ENCODE measurements at places on chromosomes 12 and 14.

DNA sequence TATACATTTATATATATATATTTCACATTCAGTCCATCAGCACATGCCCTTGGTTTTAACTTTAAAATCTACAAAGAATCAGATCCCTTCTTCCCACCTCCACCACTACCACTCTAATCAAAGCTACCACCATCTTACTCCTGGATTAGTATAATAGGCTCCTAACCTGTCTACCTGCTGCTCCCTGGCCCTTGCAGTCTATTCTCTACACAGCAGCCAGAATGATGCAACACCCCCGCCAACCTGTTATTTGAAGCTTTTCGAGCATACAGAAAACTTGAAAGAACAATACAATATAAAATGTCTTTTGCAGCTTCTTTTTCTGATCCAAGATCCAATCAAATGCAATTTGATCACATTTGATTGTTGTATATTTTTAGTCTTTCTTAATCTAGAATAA, 165.9 kb upstream of the HMGA2 start:
- no peak for DNase-seq

DNA sequence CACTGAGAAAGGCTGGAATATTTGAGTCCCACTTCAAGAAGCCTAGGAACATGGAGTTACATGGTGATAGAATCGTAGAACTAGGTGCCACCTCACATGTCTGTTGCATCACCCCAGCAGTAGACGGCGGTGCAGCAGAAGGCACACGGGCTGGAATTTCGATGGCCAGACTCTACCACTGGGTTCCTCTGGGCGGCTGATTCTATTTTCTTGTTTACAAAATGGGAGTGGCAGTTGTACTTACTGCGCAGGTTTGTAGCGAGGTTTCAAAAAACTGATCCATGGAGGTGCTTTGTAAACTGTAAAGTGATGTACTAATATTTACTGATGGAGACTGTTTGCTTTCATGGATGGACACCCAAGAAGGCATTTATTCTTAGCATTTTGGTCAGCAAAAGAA, 45.7 kb downstream of the WDR20 start:
- no peak for DNase-seq

DNA sequence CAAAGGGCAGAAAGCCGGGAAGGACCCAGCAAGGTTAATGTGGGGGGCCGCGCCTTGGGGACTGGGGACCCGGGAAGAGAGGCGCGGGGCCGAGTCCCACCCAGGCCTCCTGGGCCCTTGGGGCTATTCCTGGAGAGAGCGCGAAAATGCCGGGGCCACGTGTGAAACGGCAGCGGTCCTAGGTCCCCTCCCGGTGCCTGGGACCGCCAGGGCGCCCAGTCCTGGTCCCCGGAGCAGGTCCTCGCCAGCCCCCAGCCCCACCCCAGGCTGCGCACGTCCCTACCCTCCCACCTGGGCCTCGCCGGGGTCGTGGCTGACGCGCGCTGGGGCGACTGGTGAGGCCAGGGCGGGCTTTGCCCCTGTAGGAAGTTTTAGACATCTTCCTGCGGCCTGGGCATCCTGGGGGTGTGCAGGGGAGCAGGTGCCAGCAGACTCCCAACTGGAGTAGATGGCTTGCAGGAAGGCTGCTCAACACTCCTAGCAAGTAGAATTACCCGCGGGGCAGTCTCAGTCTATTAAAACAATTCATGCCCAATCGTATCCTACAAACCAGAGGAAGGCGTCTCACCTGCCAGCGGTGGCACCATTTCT, 708 bp downstream of the FAR2 start:
- no peak for DNase-seq

- no peak for DNase-seq
These were observed 61.9 kb downstream of the KICS2 start for GRCh38 chr12:64160021-64160710.

- DNase-seq: no peak
These were observed 5.0 kb upstream of the RFLNA start for GRCh38 chr12:124289634-124290600.

GRCh38 chr14:28242895-28243294, 523.7 kb upstream of the FOXG1 start:
- no peak for DNase-seq

DNA sequence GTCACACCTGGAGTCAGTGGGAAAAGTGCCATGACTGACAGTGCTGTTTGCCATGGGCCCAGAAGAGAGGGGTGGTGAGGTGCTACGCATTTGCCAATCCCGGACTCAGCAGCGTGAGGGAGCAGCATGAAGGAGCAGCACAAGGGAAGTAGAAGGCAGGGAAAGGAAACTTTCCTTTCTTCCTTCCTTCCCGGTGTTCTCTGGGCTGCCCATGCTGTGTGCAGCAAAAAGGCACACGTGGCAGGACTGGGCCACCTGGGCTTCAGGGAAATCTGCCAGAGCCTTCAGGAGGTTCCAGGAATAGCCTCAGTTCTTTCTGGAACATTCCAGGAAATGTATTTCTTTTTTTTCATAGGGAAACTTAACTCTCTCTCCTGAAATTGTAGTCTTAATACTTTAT, 23.0 kb downstream of the TRIM9 start:
- DNase-seq: no peak

DNA sequence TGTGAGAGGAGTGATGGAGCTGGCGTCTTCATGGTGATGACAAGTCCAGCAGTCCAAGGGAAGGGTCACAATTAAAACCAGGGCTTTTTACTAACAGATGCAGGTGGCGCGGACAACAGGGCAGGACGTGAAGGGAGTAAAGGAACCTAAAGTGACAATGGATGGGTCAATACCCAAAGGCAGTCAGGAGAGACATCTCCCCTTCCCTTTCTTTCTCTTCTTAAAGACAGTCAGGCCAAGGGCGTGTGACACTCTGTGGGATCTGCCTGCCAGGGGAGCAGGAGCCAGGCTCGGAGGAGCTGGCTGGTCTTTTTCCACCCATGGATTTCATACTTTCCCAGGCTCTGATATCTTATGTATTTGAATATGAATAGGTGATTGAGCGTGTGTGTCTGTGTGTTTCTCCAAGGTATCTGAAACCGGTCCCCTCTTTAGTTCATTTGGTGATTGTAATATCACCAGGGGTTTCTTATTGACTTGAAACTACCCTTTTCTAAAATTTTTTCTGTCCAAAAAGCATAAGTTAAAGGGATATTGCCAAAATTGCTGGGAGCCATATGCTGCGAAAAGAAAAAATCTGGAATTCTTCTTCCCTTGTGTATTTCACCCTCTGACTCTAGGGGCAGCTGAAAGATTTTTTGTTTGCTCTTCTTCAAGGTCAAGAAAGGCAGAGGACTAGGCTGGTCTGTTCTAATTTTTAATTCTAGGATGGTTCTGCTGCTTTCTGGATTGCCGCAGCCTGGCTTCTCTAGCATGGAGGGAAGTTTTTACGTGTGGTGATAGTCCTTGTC, 61.8 kb downstream of the FBXL14 start:
- DNase-seq: no peak

DNA sequence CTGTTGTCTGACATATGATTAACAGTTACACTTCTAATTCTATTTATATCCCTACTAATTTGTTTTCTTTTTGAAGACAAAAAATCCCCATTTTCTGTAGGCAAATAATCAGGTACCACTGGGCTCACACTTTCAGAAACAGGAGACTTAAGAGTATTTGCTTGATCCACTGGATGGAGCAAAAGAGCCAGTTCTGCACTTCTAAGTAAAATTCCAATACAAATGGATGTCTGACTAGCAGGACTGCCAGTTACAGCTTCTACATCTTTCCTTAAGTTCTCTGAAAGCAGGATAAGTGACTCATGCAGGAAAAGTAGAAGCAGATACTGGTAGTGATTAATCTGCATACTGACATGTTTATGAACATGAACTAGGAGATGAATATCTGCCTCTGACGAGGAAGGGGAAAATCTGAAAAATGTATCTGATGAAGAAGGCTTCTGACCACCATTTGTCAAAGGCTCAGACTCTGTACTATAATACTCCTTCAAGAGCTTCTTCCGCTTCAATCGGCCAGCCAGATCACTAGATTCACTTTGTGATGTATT, 73.8 kb upstream of the ANKS1B start:
- DNase-seq: no peak

DNA sequence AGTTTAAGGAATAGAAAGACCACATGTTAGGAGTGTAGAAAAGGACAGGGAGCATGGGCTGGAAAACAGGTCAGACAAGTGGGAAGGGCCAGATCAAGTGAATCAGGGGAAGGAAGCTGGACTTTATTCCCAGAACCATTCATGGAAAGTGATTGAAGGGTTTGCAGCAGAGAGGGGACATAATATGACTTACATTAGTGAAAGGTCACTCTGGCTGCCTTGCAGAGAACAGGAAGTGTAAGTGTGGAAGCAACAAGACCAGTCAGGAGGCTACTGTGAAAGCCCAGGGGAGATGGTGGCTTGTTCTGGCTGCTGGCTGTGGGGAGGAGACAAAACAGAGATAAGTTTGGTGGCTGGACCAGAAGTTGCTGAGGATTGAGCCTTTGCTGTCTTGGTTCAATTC, 69.1 kb downstream of the VCPKMT start:
- DNase-seq: no peak

GRCh38 chr14:39055786-39056474, 47.1 kb downstream of the SEC23A start:
- no peak for DNase-seq

GRCh38 chr14:67071506-67071905, 117.7 kb upstream of the GARIN2 start:
- DNase-seq: no peak

DNA sequence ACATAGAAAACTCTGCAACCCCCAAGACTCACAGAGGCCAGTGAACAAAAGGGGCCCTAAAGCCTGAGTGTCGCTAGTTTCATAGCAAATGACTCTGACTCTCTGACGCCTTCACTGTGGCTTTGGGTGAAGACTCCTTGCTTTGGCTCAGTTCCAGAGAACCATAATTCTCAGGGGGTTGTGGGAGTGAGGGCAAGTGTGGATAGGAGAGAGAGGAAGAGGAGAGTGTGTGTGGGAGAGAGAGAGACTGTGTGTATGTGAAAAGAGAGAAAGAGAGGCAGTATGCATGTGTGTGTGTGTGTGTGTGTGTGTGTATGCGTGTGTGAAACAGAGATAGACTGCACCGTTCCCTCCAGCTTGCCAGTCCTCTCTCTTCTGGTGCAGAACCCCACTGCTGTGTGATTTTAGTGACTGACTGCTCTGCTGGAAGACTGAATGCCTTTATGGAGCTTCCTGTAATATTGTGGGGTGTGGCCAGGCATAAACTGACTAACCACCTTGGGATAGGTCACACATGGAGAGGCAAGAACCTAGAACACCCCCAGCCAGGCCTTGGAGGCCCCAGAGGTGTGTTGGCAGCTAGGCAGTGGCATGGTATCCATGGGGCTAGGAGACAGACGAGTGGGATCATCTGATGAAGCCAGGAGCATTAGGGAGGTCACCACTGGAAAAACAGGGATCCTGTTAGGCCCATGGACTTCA, 45.9 kb upstream of the STXBP6 start:
- DNase-seq: no peak

GRCh38 chr12:100864366-100864765, 69.8 kb downstream of the ANO4 start:
- DNase-seq: no peak

DNA sequence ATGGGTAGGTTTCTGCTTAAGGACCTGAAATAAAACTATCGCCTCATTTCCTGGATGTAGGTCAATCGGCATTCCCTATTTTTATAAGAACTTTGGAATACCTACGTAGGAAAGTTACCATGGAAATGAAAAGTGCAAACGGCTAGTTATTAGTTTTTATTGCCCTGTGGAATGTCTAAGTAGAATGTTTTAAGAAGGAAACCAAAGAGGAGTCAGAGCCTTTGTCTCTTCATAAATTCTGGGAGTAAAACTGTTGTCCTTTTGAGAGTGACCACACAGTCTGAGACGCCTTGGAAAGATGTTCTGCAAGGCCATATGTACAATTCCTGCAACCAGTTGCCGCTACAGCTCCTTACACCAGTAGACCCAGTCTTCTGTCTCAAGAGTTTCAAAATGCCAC, 176.0 kb upstream of the SEL1L start:
- DNase-seq: no peak

GRCh38 chr14:41605550-41606281, 960 bp upstream of the LRFN5 start:
- DNase-seq: no peak

GRCh38 chr12:114776731-114777442, 92.9 kb upstream of the TBX3 start:
- no peak for DNase-seq

DNA sequence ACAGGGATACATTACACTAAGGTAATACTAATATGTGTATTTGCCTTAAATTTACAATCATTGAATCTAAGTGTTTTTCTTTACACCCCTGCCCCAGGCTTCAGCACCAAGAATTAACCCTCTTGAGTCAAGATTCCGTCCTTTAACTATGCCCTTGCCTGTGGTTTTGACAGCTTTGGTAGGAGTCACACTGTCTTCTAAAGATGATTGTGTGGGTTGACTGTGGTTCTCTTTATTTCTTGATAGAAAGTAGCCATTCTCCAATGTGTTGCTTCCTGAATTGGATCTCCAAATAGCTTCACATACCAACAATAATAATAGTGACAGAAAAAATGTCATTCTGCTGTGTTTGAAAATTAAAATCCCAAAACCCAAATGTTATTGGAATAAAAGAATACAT, 3.6 kb downstream of the CLEC7A start:
- DNase-seq: no peak

DNA sequence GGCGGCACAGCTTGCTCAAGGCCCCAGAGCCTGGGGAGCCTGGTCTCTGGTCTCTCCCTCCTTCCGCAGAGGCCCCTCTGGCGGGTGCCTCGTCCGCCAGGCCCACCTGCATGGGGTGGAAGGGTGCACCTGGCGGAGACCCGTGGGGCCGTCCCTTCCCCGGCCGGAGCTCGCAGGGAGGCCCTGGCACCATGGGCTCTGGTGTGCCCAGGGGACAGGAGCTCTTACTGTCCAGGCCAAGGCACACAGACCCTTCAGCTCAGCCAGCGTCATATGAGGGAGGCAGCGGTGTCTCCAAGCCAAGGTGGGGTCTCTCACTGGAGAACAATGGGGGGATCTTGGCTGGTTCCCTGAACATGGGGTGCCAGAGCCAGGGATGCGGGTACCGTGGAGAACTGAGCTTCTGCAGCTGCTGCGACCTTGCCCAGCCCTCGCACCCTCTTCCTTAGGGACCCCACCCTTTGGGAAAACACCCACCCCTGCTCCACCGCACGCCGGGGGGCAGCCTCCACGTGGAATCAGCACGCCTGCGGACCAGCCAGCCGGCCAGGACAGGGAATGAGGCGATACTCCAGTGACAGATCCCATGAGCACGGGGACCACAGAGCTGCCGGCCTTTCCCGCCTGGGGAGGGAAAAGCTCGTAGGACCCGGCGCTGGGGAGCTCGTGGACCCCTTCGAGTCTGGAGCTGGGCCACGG, 25.7 kb upstream of the GALNT9 start:
- DNase-seq: no peak
